Trophoblast cell (in vitro differentiated cells and primary cell): ENCODE measurements at places on chromosomes 11 and 22.

DNA sequence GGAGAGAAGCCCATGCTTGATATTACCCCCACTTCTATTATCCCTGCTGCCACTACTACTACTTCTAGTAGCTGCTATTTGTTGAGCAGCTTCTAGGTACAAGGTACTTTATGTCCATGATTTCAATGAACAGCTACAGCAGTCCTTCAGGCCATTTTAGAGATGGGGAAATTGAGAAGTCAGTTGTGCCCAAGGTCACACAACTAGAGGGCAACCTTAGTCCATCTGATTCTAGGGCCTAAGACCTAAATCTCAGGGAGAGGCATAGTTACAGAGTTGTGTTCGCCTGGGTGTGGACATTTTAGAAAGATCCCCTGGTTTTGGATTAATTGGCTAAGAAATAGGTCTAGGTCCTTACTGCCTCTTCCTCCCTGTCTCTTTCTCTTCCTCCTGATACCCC is 52.3 kb downstream of the MICAL2 start:
- DNase-seq, result no peak

- no peak for DNase-seq
Observed at GRCh38 chr22:19876314-19876940, 21.8 kb upstream of the GNB1L start.

DNA sequence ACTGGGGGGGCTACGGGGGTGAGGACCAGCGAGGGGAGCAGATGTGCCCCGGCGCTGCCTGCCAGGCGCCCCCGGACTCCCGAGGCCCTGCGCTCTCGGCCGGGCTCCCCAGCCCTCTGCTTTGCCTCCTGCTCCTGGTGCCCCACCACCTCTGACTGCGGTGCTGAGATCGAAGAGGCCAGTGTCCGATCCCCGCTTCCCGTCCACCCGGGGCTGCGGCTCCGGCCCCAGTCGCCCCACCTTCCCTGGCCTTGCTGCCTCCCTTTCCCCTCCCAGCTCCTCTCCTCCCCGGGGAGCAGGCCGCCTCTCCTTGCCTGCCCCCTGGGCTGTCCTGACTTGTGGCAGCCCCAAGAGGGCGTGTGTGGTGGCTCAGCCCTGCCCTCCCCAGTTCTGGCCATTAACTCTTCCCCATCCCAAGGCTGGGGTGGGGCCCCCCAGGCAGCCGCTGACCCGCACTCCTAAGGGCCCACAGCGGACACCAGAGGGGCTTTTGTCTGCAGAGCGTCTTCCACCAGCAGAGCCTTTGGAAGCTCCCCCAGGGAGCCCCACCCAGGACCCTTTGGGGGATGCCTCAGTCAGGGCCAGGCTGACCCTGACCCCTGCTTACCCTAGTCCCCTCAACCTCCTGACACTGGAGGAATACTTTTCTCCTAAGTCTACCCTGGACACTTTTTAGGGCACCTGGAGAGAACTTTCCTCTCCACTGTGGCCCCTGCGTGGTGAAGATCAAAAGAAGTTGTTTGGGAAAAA is 16.6 kb downstream of the RTN4RL2 start:
- peak; percentile 33 for DNase-seq

- no peak for DNase-seq
Observed at GRCh38 chr22:42887120-42887519, 30.0 kb upstream of the ARFGAP3 start.

GRCh38 chr11:84249344-84250135 is 963.4 kb upstream of the CCDC90B start:
- DNase-seq, result no peak

- no peak for DNase-seq
Observed at GRCh38 chr22:42848941-42849550, 8.0 kb downstream of the ARFGAP3 start.

DNA sequence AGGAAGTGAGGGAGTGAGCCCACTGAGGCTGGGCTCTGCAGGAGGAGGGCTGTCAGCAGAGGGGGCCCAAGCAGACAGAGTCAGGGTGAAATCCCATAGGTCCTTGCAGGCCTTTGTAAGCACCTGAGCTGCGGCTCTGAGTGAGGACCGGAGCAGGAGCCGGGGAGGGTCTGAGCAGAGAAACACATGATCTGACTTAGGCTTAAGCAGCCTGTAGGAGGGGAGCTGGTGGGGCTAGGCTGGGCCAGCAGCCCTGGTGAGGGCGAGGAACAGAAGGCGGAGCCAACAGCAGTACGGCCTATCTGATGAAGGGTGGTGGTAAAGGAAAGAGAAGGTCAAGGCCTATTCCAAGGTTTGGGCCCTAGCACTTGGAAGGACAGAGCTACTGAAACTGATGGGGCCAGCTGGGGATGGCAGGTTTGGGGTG is 26.9 kb upstream of the CBX7 start:
- DNase-seq, result no peak

GRCh38 chr11:78815831-78816230 is 241.2 kb upstream of the NARS2 start:
- no peak for DNase-seq

GRCh38 chr11:19079643-19080440 is 19.3 kb upstream of the MRGPRX2 start:
- peak; percentile 33 for DNase-seq

DNA sequence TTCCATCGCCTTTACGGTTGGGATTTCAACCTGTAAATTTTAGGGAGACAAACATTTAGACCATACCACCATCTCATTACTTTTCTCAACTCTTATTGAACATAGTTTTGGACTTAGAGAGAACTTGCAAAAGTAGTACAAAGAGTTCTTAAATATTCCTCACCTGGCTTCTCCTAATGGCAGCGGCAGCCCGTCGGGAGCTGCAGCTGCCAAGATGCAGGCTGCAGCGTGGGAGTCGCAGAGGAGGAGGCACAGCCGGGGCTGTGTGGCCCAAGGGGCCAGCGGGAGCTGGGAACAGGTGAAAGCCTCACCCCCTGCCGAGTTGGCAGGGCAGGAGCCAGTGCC is 23.1 kb upstream of the RNASEH2C start:
- DNase-seq, result peak; percentile 71

DNA sequence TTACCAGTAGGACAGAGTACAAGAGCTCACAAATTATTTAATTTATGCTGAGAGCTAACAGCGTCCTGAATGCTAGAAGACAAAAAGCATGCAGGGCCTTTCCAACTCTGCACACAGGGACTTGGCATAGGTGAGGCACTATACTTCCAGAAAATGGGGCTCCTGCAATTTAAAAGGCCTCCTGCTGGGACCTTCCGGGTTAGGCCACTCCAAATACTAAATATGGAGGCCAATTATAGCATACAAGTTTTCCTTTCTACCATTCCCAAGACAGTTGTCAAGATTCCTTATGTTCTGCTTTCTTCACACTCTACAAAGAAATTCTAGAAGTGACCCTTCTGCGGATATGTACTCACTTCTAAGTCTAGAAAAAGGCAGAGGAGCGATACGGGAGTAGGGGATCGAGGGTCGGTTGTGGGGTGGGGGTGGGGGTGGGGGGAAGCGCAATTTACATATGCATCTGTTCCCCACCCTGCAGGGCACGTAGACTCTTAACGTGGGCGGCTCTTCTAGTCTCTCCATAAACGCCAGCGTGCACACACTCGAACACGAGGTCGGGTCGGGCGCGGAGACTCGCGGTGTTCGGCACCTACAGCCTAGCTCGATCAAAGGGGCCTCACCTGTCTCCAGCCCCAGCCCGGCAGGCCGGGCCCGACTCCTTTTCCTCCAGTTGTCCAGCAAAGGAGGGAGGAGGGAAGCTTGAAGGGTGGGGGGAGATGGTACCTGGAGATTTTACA is 728 bp downstream of the DCUN1D5 start:
- DNase-seq, result peak; percentile 50

GRCh38 chr11:67400251-67400941 is 1.3 kb downstream of the PPP1CA start:
- DNase-seq, result no peak

DNA sequence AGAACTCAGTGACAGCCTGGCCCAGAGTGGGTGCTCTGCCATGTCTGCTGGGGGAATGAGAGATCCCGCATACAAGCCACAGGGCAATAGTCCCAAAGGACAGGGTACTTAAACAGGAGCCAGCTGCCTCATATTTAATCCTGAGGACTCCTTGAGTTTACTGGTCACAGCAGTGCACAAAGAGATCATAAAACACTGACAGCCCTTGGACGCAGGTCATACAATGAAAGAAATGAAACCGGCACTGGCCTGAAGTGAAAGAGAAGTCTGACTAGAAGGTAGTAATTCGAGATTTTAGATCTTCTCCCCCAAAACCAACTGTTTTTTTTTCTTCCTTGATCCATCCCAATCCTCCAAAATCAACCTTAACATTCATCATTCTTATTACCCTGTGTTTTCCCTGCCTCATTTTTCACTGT is 299.8 kb upstream of the SYN3 start:
- no peak for DNase-seq

GRCh38 chr22:29315286-29316140 is at the start of gene RASL10A:
RASL10A (minus strand) TSS chr22:29315697; CDS start chr22:29315246, 451 bp downstream.
- DNase-seq, result peak; percentile 16

- no peak for DNase-seq
Observed at GRCh38 chr11:15918674-15919073, 437.7 kb downstream of the SOX6 start.

DNA sequence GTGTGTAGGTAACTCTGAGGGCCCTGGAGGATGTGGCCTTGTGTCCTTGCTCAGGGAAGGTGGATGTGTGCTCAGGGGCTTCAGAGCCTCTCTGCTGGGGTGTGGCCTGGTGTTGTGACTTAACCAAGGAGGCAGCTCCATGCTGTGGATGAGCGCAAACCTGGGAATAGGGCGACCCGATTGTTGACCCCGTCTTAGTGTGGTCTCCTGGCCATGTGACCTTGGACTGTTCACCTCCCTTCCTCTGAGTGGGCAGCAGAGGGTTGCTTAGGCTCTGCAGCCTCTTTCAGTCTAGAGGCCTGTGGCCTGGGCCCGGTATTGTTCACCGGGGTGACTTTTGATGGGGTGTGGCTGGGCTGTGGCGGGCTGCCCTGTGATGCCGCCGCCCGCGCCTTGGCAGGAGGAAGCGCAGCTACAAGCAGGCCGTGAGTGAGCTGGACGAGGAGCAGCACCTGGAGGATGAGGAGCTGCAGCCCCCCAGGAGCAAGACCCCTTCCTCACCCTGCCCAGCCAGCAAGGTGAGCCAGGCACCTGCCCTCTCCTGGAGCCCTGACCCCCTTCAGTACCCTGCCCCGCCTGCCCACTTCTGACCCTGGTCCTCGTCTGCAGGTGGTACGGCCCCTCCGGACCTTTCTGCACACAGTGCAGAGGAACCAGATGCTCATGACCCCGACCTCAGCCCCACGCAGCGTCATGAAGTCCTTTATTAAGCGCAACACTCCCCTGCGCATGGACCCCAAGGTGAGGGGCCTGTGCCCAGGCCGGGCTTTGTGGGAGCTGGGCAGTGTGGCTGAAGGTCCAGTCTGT is 16.7 kb downstream of the INCENP start:
- DNase-seq, result no peak

- DNase-seq, result peak; percentile 18
Observed at GRCh38 chr11:44309478-44310205, at the start of gene ALX4. ALX4 (minus strand) TSS chr11:44310139; CDS start chr11:44310062, 77 bp downstream.

GRCh38 chr11:123046473-123047259 is 15.3 kb downstream of the HSPA8 start:
- DNase-seq, result no peak

- no peak for DNase-seq
Observed at GRCh38 chr11:131462622-131463021, 92.2 kb downstream of the NTM start.

- peak; percentile 77 for DNase-seq
Observed at GRCh38 chr11:74397501-74398243, 561 bp downstream of the PGM2L1 start.

DNA sequence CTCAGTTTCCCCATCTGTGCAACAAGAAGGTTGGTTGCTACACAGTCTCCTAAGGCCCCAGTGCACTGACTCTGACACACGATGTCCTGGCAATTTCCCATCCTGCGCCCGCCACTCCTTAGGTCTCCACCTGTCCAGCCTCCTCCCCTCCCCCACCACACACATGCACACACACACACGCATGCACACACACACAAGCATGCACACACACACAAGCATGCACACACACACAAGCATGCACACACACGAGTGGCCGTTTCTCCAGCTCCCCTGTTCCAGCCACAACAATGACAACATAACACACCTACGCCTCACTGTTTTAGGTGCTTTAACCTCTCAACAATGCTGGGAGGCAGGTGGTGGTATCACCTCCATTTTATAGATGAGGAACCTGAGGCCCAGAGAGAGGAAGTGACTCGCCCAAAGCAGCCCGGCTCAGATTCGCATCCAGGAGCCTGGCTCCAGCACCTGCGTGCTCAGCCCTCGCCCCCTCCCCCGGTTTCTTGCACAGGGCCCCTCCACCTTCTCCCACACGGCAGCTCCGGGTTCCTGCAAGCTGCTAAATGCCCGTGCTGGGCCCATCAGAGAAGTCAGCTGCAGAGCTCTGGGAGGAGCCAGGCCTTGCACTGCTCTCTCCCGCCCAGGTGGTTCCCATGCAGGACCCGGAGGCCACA is 13.0 kb downstream of the CYTH4 start:
- no peak for DNase-seq

- DNase-seq, result no peak
Observed at GRCh38 chr11:11521306-11522002, 100.4 kb downstream of the GALNT18 start.

GRCh38 chr11:65857500-65857852 is 504 bp downstream of the CFL1 start:
- DNase-seq, result peak; percentile 68
